ENCODE measurements at places on chromosomes 3 and 15.

DNA sequence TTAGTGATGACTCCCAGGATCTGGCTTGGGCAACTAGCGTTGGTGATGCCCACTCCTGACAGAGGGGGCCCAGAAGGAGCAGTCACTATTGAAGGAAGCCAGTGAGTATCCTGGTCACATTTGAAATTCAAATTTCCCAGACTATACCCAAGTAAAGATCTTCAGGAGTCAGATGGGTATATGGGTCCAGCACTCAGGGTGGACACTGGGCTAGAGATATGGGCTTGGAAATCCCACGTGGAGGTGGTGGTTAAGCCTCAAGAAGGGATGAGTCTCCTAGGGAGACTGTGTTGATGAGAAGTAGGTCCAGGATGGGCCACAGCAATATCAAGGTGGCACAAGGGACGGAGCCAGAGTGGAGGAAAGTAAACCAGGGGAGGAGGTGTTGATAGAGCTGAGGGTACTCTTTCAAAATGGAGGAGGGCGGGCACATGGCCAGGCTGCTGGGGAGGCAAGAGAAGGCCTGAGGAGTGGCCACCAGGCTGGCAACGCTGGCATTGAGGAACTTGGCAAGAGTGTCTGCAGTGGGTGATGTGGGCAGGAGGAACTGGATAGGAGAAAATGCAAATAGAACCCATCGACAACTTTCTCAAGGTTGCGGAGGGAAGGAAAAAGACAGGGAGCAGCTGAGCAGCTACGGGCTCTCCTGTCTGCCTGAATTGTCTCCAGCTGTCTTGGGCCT, 3.7 kb upstream of the SLCO2A1 start:
- DNase-seq, result no peak

GRCh38 chr15:44183363-44183762, 11.7 kb downstream of the FRMD5 start:
- no peak for DNase-seq

- no peak for DNase-seq
Measured at GRCh38 chr3:18290157-18290556, 135.0 kb downstream of the SATB1 start.

DNA sequence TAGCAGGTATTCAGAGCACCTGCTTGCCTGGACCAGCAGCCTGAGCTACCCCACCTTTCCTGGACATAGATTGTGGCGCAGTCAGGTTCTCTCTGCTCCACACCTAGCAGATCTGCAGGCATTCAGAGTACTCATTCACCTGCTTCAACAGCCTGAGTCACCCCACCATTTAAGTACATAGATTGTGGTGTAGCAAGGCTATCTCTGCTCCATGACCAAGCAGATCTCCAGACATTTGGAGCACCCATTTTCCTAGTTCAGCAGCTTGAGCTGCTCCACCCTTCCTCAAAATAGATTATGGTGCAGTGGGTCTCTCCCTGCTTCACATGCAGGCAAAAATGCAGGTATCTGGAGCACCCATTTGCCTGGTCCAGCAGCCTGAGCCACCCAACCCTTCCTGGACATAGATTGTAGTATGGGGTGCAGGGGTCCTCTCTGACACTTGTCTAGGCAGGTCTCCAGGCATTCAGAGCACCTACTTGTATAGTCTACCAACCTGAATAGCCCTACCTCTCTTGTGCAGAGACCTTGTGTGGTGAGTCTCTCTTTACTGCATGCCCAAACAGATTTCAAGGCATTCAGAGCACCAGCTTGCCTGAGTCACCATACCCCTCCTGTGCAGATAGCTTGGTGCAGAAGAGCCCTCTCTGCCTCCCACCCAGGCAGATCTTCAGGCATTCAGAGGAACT, 466.0 kb upstream of the THBS1 start:
- DNase-seq, result no peak

DNA sequence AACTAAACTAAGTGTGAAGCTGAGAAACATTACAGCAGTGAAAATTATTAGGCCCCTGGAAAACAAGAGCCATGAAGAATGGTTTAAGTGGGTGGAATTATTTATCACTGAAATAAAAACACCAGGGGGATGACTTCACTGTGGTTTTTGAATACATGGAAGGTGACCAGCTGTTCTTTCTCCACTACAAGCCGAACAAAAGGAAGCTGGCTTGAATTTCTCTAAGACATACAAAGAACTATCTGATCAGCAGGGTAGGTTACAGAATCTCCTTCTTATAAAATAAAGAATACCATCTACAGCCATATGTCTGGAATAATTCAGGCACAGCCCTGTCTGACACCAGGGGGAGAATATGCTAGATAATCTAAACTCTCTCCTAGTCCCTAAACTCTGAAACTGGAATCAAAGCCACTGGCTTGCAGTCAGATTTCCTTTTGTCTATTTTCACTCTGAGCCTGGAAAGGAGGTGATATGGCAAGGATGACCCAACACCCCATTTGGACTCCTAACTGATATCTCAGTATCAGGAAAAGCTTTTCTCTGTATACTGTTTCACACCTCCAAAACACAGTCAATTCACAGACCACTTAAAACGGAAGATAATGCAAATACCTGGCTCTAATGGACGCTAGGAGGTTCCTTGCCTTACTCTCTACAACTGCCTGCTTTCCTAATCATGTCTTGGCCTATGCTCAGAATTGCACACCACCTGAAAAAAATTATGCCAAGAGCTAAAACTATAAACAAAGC, 31.2 kb downstream of the SPATA12 start:
- DNase-seq, result no peak

- DNase-seq, result no peak
Measured at GRCh38 chr15:90845201-90845949, 23.0 kb upstream of the FURIN start.

DNA sequence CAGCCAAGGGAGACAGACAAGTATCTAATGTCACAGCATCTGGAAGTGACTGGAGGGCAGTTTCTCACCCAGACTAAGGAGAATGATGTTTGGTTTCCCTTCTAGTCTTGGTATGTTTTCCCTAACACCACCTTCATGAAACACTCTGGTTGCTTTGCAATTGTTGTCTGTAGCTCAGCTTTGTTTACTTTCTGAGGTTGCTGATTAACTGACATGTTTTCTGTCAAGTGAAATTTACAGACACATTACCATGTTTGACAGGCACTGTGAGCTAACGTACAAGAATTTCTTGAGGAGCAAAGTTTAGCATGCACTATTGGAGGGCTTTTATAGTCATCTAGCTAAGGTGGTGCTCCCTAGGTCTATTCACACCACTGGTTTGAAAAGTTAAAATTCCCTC, 131.6 kb upstream of the NECTIN3 start:
- DNase-seq, result no peak

DNA sequence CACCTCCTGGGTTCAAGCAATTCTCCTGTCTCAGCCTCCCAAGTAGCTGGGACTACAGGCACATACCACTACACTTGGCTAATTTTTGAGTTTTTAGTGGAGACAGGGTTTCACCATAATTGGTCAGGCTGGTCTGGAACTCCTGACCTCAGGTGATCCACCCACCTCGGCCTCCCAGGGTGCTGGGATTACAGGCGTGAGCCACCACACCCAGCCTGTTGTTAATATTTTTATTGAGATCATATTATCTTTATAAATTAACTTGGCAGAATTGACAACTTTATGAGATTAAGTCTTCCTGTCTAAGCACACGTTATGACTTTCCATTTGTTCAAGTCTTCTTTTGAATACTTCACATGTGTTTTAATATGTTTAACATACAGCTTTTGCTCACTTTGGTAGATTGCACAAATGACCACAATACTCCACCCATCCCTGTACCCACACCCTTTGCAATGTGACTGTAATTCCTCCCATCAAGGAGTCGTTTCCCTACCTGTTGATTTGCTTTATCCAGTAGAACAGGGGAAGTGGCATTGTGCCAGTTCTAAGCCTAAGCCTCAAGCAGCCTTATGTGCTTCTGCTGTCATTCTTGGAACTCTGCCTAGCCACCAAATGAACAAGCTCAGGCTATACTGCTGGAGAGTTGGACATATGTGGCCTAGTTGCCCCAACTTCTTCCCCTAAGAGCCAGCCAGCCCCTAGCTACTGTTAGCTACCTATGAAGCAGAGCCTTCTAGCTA, 8.2 kb downstream of the XYLB start:
- DNase-seq, result no peak

DNA sequence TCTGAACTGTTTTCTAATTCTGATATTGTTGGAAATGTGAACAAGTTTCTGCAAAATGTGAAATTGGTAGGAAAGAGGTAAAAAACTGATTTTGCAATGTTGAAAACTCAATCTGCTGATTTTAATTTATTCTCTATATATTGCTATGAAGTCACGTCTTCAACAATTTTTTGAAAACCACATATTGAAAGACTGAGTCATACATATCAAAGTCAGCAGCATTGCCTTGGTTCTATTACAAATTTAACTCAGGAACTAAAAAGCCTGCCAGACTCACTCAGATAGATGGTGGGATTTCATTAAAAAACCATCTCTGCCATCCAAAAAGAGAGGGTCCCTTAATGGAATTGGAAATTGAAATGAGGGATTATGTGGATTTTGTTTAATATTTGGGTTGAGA, 351.4 kb downstream of the CNTN3 start:
- no peak for DNase-seq

DNA sequence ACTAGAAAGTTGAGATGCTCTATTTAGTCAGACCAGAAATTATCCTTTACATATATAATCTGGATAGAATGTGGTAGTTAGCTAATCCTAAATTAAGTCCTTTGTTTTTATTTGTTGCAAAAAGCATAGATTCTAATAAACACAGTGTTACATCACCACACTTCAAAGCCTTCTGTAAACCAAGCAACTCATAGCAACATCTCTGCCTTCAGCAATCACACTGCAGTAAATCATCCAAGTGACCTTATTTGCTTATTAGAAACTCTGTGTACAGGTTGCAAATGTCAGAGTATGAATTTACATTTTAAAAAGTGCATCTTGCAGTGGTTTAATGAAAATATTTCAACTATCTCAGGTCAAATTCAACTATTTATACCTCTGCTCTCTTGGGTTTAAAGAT, 242.5 kb downstream of the GBE1 start:
- no peak for DNase-seq

DNA sequence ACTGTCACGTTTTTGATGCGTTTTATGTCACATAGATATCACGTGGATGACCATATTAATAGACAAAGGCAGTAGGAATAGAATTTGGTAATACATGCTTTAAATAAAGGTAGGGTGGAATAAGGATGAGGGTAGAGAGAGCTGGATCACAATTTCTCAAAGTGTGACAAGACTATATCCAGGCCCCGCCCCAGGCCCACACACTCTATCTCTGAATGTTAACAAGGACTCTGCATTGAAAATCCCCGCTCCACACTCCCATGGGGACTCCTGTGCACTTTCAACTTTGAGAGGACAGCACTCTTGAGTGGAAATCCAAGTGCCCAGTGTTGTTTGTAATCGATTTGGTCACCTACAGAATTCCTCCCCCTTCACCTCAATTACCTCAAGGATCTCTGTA, 31.4 kb downstream of the ETV5 start:
- DNase-seq, result no peak

- no peak for DNase-seq
Measured at GRCh38 chr3:119161240-119161639, 12.2 kb upstream of the UPK1B start.

DNA sequence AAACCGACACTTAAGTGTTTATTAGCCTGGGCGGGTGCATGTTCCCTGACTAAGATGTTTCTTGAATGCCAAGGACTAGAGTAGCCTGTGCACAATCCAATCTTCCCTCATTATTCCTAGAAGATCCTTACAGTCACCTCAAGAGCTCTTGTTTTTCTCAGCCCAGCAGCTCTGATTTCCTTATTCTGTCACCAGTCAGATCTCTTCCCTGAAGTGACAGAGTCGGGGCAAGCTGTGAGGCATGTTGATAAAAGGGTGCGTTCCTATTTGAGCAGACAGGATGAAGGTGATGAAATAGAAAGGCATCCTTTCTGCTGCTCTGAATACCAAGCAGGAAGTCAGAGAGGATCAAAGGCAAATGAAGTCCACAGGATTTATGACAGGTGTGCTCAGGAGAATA, 125.6 kb upstream of the MCTP2 start:
- DNase-seq, result no peak

GRCh38 chr3:150760431-150761200, 2.4 kb downstream of the SIAH2 start:
- DNase-seq, result no peak

- DNase-seq, result no peak
Measured at GRCh38 chr3:12829886-12830784, 11.2 kb downstream of the RPL32 start.

DNA sequence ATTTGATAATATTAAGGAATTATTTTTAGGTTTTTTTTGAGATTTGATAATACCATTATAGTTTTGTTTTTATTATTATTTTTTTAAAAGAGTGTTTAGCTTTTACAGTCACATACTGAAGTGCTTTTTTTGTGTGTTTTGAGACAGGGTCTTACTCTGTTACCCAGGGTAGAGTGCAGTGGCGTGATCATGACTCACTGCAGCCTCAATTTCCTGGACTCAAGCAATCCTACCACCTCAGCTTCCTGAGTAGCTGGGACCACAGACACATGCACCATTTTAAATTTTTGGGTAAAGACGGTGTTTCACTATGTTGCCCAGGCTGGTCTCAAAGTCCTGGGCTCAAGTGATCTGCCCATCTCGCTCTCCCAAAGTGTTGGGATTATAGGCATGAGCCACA, 73.0 kb downstream of the SUMF1 start:
- DNase-seq, result no peak

GRCh38 chr15:94683902-94684301, 452.5 kb downstream of the MCTP2 start:
- DNase-seq, result no peak

GRCh38 chr15:68515371-68516095, 63.3 kb upstream of the CORO2B start:
- no peak for DNase-seq

DNA sequence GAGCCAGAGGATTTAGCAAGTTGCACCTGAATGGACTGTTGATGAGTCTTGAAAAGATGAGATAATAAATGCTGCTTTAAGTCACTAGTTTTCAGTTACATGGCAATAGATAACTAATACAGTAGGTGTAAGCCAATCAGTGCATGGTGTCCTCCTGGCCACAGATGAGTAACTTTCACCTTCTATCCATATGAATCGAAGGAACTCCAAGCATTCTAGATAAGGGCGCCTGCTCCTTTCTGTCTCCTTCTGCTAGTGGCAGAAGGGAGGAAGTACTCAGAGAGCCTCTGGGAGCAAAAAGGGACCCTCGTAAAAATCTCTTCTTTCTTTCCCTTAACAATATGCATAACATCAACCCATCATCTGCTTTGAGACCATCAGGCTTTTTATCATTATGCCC, 37.3 kb downstream of the TM6SF1 start:
- no peak for DNase-seq

DNA sequence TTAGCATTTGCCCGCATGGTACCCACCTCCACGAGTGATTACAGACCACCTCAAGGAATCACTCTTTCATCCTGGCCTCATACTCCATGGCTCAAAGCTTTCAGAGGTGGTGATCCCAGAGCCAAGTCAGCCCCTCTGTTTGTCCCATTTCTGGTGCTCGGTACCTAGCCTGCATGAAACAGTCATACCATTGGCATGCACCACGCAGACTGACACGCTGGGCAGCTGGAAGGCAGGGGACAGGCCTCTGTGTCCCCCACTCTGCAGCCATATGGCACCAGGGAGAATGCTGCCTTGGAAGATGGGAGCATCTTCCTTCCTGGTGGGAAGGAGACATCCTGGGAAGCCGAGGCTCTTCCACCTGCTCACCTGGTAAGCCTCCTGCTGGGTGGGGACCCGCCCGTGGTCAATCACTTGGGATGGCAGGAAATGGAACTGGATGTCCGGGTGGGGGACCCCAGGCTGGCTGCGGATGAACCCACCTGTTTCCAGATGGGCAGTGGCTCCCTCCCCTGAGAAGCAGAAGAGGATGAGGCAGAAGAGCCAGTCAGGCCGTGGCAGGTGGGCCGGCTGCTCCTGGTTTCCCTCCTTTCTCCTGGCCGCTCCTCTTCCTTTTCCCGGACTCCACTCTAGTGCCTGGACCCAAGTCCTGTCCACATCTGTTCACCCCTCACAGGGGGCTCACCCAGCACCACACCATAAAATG, 26.9 kb downstream of the CHDH start:
- DNase-seq, result no peak
